ENCODE measurements at places on chromosomes 5 and 9.

DNA sequence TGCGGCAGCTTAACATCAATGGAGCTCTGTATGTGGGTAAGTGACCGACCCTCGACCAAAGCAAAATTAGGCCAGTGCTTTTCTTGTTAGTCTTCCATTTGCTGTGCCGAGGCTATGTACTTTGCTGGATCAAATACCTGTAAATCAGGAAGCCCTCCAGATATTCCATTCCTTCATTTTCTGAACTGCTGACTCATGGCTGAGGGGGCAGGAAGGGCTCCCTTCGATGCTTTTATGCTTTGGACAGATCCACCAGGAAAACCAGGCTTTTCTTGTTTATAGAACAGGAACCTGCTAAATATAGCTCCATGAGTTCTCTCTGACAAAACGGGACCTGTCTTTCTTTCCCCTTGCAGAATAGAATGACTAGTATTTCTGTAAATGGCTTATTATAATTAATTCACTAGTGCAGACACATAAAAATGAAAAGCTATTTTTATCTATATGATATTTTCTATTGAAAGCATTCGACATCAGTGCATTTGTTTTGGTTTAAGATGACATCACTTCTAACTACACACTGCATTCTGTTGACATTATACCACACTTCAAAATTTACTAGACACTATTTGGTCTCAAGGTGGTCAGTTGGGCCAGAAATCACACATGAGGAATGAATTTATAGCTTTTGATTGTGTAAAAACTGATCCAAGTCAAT is 93.3 kb downstream of the LIFR start:
- DNase-seq = no peak

DNA sequence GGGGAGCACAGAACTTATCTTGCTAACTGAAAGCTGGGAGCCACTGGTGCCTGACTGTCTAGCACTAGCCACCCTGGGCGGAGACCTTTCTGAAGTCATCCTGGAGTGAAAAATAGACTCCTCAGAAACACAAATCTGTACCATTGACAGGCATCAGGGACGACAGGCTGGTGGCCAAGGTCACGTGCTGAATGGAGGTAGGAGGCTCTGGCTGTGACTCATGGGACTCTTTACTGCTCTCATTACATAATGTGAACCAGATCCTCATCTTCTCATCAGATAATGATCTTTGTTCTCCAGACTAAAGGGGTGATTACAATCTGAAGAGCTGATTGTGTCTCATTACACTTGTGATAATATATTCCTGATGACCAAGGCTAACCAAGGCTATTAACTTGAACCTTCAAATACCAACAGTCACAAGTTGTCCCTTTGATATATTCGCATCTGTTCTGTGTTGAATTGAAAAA is 91.8 kb downstream of the SEMA5A start:
- no peak for DNase-seq

DNA sequence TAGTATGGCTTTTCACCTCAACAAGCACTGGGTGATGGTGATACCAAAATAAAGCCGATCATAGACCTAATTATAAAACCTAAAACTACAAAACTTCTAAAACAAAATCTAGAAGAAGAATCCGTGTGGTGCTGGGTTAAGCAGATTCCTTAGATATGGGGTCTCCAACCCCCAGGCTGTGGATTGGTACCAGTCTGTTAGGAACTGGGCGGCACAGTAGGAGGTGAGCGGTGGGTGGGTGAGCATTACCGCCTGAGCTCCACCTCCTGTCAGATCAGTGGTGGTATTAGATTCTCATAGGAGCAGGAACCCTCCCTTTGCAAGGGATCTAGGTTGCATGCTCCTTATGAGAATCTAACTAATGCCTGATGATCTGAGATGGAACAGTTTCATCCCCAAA is 33.2 kb downstream of the MRPS27 start:
- no peak for DNase-seq

DNA sequence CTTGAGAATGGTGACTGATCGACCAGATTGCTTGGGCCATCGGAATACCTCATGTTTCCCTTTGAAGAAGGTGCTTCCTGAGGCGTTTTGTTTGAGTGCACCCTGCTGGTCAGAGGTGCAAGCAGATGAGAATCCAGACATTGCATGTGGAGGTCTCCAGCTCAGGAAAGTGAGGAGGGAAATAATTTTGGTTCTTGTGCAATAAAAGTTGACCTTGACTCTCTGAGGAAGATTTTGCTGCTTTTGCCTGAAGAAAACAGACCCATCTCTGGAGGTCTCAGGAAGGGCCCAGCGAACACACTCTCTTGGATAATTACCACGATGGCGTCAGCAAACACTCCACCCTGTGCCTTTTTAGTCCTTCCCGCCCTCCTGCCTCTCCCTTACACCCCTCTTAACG is 69.7 kb downstream of the GRAMD2B start:
- DNase-seq = no peak

- no peak for DNase-seq
Measured at GRCh38 chr5:148864113-148864841, 37.9 kb downstream of the ADRB2 start.

DNA sequence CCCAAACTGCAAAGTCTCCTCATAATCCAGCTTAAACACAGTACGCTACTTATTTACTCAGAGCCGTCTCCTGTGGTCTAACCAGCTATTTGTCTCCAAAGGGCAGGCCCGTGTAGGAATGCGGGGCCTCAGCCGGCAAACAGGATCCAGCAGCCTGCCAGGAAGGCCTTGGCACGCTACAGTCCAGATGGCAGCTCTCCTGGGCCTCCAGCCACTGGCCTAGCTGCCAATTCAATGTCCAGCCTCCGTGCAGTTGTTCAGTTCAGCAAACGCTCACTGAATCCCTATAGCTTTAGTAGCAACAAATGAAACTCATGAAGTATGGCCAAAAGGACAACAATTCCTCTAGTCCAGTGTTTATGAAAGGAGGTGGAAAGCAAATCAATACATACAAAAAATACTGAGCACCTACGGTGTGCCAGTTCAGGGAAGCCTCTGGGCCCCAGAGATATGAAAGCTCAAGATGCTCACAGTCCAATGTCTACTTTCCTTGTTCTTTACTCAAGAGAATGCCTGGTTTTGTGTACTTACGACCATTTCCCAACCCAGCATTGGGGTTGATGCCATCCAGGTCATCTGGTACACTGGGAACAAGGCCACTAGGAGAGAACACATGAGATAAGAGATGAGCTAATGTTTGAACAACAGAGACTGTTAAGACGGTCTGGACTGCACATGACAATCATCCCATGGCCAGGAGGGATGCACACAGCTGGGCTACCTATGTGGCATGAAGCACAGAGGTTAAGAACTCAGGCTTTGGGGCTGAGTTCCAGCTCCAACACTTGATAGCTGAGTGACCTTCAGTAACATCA is 8.3 kb downstream of the CDK5RAP2 start:
- DNase-seq = no peak

DNA sequence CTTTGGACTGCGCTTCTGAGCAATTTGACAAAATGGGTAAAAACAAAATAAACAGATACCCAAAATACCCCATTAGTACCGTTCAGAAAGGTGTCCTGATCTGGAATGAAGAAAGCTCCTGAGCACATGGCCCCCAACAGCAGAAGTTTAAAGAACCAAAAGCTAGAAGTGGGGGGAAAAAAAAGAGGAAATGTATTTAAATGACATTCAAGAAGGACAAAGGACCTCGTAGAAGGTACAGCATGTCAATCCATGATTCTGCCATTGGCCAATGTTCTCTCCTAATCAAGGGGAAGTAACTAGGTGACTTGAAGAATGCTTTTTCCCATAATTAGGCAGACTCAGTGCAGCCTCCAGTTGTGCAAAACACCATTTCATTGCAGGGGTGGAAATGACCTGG is 78.6 kb downstream of the SERINC5 start:
- DNase-seq = no peak

- no peak for DNase-seq
Measured at GRCh38 chr5:72497823-72498222, 9.4 kb downstream of the ZNF366 start.

- DNase-seq = no peak
Measured at GRCh38 chr5:74940782-74941353, 74.7 kb upstream of the FAM169A start.

GRCh38 chr5:169222934-169223594 is 77.9 kb downstream of the SLIT3 start:
- no peak for DNase-seq

DNA sequence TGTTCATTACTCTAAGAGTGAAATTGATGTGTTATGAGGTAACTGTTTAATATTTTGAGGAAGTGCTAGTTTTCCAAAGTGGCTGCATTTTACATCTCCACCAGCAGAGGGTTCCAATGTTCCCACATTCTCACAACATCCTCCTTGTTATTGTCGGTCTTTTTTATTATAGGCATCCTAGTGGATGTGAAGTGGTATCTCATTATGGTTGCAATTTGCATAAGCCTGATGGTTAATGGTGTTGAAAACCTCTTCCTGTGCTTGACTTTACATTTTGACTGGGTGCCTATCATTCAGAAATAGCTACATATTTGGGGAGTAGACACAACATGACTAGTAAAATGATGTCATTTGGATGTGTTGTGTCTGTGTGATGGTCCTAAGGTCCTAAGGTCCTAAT is 143.6 kb downstream of the MRPS30 start:
- DNase-seq = no peak

GRCh38 chr5:142293486-142293885 is 31.3 kb downstream of the SPRY4 start:
- no peak for DNase-seq

- no peak for DNase-seq
Measured at GRCh38 chr5:152124409-152125041, 199.9 kb upstream of the GLRA1 start.

GRCh38 chr9:68750786-68751185 is 45.7 kb downstream of the PIP5K1B start:
- DNase-seq = no peak

DNA sequence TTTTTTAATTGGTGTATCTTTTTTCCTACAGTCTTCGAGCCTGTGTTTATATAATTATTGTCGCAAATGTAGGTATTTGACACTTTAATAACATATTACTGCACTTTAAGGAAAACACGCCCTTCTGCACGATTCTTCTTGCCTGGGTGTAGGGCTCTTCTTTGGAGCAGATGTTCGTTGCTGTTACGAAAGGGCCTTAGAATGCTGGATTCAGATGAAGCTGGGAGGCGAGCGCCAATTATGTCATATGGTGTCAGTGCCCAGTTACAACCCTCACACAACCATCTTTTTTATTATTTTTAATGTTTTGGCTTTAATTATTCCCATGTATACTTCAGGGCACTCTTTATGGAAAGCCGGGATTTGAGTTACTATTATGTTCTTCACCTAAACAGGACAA is 553.0 kb downstream of the EBF1 start:
- DNase-seq = no peak

DNA sequence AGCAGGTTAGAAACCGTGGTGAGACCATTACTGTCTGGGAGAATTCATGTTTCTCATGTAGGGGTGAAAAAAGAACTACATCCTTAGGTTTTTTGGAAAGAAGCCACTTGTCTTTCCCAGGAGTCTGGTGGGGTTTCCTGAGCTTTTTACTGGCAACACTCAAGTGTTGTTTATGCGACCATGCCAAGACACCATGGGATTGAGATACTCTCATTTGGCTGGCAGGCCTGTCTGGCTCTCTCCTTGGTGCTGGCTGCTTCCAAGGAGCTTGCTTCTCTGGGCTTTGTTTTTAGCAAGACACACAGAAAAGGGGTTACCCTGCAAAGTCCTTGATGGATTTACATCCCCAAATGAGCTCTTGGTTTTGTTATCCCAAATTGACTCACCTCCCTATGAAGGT is 80.9 kb upstream of the ISL1 start:
- no peak for DNase-seq

DNA sequence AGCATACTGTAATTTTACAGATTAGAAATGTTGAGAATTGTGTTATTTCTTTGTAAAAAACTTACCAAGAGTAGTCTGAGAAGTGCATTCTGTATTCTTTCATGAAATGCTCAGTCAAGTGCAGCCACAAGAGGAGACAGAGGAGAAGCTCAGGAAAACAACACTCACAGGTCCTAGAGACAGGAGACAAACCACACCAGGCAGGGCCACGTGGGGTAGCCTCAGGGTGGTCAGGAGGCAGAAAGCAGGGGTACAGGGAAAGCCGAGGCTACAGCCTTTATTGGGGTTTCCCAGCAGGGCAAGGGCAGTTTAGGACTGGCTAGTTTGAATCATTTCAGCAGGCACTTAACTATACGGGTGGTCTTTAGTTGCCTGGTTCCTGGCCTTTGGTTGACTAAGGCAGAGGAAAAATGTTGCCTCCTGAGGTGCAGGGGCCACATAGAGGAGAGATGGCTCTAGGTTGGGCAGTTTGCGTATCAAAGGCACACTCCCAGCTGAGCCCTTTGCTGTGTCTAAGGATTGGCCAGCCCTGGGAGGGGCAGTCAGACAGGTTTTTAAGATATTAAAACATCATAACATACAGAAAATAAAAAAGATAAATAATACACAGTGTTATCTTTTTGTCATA is 230.9 kb upstream of the ANKRD55 start:
- DNase-seq = no peak

GRCh38 chr5:111075520-111075919 is 4.0 kb downstream of the TSLP start:
- no peak for DNase-seq

- no peak for DNase-seq
Measured at GRCh38 chr9:124041817-124042116, 30.2 kb downstream of the LHX2 start.

GRCh38 chr5:41843456-41844370 is 26.5 kb downstream of the OXCT1 start:
- no peak for DNase-seq

DNA sequence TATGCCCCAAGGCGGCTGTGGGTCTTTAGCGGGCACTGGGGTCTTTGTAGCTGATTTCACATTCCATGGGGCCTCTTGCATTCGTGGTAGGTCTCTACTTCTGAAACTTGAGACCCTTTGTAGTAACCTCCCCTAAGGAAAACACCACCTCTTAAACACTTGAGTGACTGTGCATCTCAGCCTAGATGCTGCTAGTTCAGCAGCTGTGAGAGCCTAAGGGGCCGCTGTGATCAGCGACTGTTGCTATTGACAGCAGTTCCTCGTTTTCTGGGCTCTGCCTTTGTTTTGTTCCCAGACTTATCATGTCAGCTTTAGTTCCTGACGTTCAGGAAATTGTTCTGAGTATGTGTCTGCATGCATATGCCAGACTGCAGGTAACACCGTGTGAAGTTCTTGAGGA is 171.2 kb downstream of the HSPA4 start:
- no peak for DNase-seq

- DNase-seq = no peak
Measured at GRCh38 chr5:100647461-100648230, 112.5 kb downstream of the FAM174A start.
